ENCODE measurements at places on chromosomes 12 and 14.

DNA sequence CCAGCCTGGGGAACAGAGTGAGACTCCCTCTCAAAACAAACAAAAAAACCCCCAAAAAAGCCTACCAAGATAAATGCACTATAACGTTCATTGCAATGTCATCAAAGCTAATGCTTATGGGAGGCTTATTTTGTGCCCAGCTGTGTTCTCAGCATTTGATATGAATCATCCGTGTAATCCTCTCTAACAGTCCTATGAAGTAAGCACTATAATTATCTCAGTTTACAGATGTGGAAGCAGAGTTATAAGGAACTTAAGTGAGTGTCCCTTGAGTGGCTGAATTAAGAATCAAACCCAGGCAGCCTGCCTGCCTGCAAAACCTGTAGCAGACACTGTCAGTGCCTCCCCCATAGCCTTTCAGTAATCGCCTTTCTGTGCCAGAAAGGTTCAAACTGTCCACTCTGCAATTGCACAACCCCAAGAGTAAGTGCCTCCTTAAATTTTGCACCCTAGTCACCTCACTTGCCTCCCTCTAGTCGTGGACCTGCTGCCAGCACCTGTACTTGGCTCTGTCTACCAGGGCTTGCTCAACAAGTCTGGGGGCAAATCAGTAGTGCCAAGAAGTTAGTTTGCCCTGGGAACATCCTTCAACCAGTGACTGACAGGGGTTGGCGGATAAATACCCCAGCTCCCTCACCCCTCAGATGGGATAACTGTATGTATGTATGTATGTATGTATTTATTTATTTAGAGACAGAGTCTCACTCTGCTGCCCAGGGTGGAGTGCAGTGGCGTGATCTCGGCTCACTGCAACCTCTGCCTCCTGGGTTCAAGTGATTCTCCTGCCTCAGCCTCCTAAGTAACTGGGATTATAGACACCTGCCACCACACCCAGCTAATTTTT lies 23.8 kb upstream of the PPP1CC start:
- DNase-seq: no peak

DNA sequence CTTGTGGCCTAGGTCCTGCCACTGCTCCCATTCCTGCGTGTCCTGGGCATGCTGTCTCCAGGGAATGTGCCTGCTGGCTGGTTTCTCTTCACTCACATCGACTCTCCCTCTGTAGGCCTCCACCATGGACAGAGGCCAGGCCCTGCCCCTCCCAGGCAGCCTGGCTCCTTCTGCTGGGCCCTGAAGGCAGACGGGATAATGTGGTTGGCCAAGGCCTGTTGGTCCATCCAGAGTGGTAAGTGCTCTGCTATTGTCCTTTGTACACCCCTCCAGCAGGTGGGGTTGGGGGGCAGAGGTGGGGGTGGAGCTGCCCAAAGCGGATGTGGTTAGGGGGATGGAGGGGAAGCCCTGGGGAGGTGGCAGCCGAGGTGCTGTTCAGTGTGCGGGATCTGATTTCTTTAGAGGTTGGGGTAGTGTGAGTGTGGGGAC lies 9.5 kb upstream of the NR4A1 start:
- no peak for DNase-seq

DNA sequence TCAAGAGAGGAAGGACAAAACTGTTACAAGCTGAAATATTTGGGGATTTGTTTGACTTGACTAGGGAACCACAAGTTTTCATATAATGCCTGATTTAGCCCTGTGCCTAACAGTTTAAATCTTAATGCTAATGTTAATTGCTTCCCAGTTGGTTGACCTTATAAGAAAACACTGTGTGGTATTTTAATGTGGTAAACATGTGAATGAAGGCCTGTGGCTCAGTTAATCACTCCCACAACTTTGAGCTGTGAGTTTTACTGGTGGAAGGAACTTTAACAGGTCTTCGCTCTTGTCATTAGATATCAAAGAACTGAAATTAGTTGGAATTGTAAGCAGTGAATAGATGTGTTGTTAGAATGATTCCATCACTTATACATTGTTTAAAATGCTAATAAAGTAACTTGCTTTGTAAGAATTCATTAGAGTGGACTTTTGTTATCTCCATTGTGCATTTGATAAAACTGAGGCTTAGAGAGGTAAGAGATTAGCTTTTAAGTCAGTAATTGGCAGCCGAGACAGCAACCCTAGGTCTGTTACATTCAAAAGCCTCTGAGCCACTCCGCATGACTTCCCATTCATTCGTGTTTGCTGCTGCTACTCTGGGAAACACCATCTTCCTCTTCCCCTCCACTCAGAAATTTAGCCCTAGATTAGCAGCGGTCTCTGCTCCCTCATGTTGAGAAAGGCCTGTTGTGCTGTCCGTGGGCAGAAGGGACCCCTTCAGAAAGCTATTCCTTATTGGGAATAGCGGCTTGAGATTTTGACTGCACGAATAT lies 1.0 kb upstream of the TBK1 start:
- peak; percentile 25 for DNase-seq

DNA sequence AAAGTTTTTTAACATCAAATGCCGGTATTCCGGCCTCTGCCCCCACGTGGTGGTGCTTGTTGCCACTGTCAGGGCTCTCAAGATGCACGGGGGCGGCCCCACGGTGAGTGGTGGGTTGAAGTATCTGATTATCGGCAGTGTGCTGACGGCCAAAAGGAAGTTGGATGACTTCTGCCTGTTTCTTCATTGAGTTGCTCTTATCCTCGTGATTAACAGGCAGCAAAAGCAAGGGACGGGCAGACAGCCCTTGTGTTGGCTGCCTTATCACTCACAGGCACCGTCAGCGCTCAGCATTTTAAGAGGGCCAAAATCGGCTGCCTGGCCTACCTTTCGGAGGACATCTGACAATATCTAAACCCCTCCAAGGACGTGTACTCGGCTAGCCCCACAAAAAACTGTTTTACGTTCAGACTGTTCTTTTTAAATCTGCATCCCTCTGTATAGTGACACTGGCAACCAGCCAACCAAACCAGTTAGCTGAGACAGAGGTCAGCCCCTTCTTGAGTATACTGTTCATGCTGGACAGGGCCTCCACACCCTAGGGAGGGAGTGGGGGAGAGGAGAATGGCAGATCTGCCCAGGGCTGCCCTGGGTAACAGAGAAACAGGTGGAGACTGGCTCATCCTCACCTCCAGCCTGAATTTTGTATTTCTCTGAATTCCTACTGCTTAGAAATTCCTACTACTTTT lies 22.9 kb upstream of the AKAP5 start:
- DNase-seq: no peak

- DNase-seq: no peak
These were observed 217.0 kb downstream of the SYNE2 start for GRCh38 chr14:64069634-64070359.

GRCh38 chr14:103343164-103343879 lies 9.3 kb downstream of the EIF5 start:
- DNase-seq: no peak

GRCh38 chr12:131454418-131455217 lies 256.3 kb upstream of the SFSWAP start:
- DNase-seq: peak; percentile 82

DNA sequence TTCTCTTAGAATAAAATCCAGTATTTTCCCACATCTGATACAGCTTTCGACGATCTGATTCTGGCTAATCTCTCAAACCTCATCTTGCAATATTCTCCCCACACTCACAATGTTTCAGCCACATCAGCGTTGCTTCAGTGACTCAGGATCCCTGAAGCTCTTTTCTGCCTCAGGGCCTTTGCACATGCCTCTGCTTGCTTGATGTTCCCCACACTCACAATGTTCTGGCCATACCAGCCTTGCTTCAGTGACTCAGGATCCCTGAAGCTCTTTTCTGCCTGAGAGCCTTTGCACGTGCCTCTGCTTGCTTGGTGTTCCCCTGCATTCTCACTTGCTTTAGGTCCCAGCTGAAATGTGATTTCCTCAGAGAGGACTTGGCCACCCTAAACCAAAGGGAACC lies 2.6 kb downstream of the C12orf42 start:
- DNase-seq: no peak

- DNase-seq: no peak
These were observed 80.7 kb upstream of the METAP2 start for GRCh38 chr12:95393191-95393790.

DNA sequence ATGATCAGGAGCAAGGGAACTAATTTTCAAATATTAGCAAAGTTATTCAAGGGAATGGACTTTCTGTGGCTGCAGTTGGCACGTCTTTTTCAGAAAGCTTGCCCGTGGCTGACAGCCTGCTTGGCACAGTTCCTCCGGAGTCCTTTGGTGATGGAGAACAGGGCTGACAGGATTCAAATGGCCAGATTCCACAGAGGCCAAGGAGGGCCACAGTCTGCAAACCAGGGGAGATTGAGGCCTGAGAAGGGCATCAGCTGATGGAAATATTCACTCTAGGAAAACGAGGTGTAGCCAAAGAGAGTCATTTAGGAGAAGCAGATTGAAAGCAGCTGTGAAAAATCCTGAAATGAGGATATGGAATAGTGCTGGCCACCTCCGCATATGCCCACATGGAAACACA lies 178.3 kb downstream of the EMP1 start:
- no peak for DNase-seq

DNA sequence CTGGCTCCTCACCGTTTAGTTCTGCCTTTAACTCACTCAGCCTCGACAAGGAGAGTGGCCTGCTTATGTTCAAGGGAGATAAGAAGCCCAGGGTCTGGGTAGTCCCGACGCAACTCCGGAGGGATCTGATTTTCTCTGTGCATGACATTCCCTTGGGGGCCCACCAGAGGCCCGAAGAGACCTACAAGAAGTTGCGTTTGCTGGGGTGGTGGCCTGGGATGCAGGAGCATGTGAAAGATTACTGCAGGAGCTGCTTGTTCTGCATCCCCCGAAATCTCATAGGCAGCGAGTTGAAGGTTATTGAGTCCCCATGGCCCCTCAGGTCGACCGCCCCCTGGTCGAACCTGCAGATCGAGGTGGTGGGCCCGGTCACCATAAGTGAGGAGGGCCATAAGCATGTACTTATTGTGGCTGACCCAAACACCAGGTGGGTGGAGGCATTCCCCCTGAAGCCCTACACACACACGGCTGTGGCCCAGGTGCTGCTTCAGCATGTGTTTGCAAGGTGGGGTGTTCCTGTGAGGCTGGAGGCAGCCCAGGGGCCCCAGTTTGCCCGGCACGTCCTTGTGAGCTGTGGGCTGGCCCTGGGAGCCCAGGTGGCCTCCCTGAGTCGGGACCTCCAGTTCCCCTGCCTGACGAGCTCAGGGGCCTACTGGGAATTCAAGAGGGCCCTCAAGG lies 13.1 kb downstream of the CBLN3 start:
- no peak for DNase-seq

- DNase-seq: no peak
These were observed 133.5 kb upstream of the KRAS start for GRCh38 chr12:25384038-25384892.

GRCh38 chr12:120404271-120404670 lies 33.6 kb upstream of the COX6A1 start:
- DNase-seq: no peak

GRCh38 chr12:94033101-94033500 lies 115.3 kb upstream of the PLXNC1 start:
- no peak for DNase-seq

- DNase-seq: peak; percentile 82
These were observed 3.1 kb upstream of the KIF26A start for GRCh38 chr14:104135121-104135903.

Measured in retina (tissue), 1 donor.